ENCODE measurements at places on chromosomes 6 and 20. TPM values are rescaled to one million over a fixed set of nuclear protein-coding genes. Genes with fewer than 3 reads are reported as not detected.

The LY6G6D gene
- total RNA-seq: not detected

The VGLL2 gene
- not detected for total RNA-seq

The HLA-DRB1 gene
- total RNA-seq: not detected

The CASS4 gene
- not detected for total RNA-seq

The BPI gene
- total RNA-seq: not detected

The MUCL3 gene
- total RNA-seq: not detected

The PNLDC1 gene
- not detected for total RNA-seq

The RIPOR3 gene
- total RNA-seq: not detected

The HNF4A gene
- not detected for total RNA-seq

The RAB44 gene
- total RNA-seq: not detected

The PRSS35 gene
- not detected for total RNA-seq

The RIN2 gene
- total RNA-seq: 61.5 TPM

The ZSCAN31 gene
- total RNA-seq: 1.9 TPM

The FRS3 gene
- 5.5 TPM for total RNA-seq

The USP49 gene
- 0.30 TPM for total RNA-seq
